ENCODE measurements at places on chromosomes 11 and 22.

GRCh38 chr11:110818032-110818687 lies 105.9 kb upstream of the ARHGAP20 start:
- DNase-seq, result no peak

DNA sequence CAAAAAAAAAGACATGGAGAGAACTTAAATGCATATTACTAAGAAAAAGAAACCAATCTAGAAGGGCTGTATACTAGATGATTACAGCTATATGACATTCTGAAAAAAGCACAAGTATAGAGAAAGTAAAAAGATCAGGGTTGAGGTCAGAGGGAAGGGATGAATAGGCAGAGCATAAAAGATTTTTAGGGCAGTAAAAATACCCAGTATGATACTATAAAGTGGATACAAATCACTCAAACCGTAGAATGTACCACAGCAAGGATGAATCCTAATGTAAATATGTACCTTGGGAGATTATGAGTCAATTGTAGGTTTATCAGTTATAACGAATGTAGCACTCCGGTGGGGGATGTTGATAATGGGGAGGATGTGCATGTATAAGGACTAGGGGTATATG lies 29.4 kb upstream of the SMCO4 start:
- DNase-seq, result no peak

DNA sequence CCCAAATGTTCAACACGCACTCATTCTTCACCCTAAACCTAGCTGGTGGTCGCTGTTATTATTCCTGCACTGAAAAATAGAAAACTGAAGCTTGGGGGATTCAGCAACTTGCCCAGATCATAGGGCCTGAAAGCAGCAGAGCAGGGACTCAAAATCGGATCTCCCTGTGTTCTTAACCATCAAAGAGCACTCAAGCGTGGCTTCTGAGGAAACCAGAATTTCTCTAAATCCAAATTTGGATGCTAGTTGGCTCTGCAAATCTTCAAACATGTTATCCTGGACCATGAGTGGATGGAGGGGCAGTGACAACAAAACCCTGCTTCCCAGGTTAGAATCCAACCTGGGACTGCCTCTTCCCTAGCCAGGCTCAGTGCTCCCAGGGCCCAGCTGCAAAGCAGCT lies 11.6 kb upstream of the ARAP1 start:
- DNase-seq, result no peak

DNA sequence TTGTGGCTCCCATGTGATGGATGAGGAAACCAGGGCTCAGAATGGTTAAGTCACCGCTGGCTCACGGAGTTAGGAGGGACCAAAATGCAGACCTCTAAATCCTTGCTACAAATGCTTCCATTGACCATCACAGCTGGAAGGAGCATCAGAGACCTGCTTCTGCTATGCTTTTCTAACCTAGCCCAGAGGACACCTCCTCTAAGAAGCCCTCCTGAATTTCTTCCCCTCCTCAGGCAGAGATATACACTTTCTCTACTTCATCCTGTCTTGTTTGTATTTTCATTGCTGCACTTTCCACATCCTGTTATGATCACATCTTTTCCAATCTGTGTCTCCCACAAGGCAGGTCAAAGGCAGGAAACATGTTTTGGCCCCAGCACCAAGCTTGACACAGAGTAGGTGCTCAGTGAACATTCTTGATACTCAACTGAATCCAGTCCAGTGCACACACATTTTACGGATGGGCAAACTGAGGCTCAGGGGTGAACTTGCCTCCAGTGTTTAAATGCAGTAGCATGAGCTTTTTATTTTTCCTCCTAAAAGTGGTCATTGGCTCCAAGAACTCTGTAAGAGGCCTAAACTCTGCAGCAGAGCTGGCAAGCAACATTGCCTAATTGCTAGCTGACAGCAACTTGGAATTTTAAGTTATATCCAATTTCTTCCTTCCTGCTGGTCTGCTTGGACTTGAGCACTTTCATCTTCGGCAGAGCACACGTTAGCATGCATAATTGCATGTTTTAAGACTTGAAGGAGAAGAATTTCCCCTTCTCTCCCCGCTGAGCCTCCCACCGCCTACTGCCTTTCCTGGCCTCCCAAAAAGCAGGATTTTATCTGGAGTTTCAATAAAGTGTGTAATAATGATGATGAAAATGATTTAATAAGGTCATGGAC lies 12.7 kb downstream of the SCUBE1 start:
- DNase-seq, result no peak

GRCh38 chr11:110299006-110299785 lies 2.8 kb upstream of the RDX start:
- DNase-seq, result no peak

All from CD4-positive, alpha-beta T cell treated with Interleukin-4 for 1 hour (primary cell).